ENCODE measurements at places on chromosomes 6 and 20.
A peak's percentile ranks its signal among the peaks of the same experiment; 100 is the strongest.

DNA sequence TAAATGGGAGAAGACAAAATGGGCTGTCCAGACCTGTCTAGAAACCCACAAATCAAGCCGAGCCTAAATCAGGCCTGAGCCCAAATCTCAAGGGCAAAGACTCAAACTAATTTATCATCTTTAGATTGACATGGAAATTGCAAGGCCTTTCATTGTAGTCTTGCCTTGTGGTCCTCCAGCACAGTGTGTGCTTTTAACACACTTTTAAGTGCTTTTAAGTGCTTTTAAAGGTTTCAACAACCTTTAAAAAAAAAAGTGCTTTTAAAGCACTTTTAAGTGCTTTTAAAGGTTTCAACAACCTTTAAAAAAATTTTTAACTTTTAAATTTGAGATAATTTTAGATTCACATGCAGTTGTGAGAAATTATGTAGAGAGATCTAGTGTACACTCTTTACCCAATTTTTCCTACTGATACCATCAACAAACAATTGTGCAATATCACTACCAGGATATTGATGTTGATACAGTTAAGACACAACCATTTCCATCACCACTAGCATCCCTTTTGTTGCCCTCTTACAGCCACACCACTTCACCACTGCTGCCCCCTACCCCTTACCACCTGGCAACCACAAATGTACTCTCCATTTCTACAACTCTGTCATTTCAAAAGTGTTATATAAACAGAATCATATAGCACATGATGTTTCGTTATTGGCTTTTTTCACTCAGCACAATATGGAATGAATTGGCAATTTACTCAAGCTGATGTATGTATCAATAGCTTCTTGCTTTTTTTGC, 23.1 kb upstream of the DCBLD1 start:
- DNase-seq = no peak

- peak; percentile 77 for DNase-seq
Measured at GRCh38 chr6:2998998-2999617, 586 bp upstream of the NQO2 start.

DNA sequence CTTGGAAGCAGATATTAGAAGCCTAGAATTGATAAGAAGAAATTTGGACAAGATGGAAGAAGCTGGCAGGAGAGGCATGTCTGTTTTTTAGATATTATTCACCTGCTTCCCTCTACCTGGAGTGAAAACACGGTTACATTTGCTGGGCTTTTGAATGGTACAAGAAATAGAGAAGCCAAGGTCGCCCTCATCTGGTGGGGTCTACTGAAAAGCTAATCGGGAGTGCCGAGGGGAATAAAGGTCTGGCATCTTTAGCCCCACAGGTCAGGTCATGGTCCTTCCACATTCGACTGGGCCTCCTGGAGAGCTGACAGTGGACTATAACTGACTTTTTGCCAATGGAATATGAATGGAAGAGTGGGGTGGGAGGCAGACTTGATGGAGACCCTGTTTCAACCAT, 4.6 kb upstream of the C2 start:
- no peak for DNase-seq

- DNase-seq = no peak
Measured at GRCh38 chr6:166389119-166389518, 6.4 kb upstream of the MPC1 start.

- no peak for DNase-seq
Measured at GRCh38 chr20:44735816-44736169, 9.9 kb upstream of the KCNK15 start.

DNA sequence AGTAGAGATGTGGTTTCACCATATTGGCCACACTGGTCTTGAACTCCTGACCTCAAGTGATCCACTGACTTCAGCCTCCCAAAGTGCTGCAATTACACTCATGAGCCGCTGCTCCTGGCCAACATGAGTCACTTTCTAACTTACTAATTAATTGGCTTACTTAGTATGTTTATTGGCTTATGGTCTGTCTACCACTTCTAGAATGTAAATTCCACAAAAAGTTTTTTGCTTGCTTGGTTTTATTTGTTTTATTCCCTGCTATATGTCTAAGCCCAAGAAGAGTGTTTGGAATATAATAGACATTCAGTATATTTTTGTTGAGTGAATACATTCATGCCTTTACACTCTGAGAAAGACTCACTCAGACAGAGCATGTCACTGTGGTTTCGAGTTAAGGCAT, 86.0 kb downstream of the SAMD3 start:
- DNase-seq = no peak

DNA sequence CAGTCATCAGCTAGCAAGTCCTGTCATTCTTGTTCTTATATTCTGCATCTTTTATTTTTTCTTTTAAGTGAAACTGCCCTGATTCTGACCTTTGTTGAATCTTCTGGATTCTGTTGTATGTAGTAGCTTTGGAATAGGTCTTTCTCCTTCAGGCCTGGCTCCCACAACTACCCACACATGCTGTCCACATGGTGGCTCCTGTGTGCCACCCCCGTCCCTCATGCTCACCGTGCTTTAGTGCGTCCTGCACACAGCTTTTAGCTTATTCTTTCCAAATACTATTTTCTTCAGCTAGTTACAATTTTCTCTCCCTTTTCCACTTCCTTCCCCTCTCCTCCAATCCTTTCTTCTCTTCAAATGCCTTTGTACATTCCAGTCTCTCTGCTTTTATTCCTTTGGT, 61.8 kb downstream of the CTNNBL1 start:
- DNase-seq = no peak

- DNase-seq = no peak
Measured at GRCh38 chr6:167275436-167275835, 15.7 kb upstream of the UNC93A start.

DNA sequence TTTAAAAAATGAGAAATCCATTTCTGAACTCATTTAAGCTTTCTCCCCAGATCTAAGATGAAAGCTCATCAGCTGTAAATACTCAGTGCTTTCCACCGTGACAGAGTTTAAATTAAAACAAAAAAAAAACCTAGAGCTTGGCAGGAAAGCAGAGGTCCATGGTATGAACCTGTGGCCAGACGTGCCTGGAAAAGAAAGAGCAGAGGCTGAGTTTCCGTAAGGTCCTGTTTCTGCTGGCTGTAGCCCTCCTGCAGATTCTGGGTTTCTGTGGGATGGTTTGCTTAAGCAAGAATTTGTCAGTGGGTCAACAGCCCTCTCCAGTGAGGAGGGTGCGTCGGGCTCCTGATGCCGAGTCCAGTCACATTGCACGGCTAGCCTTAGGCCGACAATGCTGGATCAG, 383.2 kb downstream of the SAMD5 start:
- DNase-seq = no peak

- no peak for DNase-seq
Measured at GRCh38 chr6:24875534-24875901, 60.2 kb downstream of the RIPOR2 start.

DNA sequence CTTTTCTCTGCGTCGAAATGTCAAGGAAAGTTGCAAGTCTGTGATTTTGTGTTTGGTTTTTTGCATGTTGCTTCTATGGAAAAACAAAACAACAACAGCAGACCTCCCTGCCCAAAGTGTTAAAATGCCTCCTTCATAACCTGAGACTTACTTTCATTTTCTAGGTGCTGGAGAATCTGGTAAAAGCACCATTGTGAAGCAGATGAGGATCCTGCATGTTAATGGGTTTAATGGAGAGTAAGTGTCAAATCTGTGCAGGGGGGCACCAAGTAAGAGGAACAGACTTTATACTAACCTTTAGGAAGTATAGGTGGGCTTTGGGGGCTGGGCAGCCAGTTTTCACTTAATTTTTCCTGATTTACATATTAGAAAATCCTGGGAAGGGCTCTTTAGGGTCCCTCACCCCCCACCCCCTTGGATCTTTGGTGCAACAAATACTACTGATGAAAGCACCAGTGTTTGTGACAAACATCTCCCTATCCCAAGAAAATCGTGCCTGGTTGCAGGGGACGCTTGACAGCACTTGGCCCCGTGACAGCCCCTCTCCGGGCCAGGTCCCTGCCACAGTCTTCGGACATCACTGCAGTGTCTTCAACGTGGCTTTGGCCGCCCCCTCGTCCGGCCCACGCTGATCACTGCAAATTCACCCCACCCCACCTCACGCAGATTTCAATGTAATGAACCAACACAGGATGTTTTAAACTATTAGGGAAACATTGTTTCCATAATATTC, 43.1 kb downstream of the GNAS start:
- DNase-seq = no peak

GRCh38 chr6:36985417-36985807, 584 bp downstream of the MTCH1 start:
- DNase-seq = no peak

DNA sequence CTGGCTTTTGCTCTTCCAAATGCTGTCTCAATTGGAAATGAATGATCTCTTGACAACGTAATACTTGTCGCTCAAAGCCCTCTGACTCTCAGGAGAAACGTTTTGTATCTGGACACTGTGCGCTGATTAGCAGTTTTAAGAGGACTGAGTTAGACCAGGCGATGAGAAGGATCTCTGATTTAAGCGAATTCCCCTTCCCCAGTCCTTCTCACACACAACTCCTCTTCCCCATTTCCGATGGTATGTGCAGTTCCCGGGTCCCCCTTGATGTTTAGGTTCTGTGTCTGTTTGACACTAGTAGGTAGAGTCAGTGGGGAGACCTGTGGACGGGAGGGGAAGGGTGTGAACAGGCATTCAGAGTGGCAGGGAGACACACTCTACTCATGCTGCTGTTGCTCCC, 2.5 kb downstream of the ZDHHC14 start:
- no peak for DNase-seq

- DNase-seq = no peak
Measured at GRCh38 chr20:43563991-43564390, 5.2 kb downstream of the SGK2 start.

DNA sequence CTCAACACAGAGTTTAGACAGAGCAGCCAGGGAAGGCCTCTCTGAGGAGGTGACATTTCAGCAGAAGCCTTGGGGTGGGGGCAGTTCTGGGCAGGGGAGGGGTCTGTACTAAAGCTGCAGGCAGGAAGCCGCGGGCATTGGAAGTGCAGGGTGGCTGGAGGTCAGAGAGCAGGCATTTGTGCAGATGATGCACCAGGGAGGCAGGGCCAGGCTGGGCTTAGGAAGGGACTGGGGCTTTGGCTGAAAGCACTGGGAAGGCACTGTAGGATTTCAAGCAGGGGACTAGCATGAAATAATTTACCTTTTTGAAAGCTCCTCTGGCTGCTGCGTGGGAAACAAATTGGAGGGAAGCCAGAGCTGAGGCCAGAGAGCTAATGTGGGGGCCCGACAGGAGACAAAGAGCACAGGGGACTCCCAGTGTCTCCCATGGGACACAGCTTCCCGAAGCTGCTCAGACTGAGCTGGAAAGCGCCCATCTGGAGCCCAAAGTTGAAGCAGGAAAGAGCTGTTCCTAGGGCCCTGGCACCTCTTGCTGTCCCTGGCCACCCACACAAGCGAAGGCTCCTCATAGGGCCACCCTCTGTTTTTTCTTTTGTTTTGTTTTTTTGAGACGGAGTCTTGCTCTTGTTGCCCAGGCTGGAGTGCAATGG, 19.3 kb downstream of the ADA start:
- DNase-seq = no peak

Measured in SW 1271 (cell line).